Urothelium cell line (cell line): ENCODE measurements at places on chromosomes 7 and 10.
A peak's percentile ranks its signal among the peaks of the same experiment; 100 is the strongest.

DNA sequence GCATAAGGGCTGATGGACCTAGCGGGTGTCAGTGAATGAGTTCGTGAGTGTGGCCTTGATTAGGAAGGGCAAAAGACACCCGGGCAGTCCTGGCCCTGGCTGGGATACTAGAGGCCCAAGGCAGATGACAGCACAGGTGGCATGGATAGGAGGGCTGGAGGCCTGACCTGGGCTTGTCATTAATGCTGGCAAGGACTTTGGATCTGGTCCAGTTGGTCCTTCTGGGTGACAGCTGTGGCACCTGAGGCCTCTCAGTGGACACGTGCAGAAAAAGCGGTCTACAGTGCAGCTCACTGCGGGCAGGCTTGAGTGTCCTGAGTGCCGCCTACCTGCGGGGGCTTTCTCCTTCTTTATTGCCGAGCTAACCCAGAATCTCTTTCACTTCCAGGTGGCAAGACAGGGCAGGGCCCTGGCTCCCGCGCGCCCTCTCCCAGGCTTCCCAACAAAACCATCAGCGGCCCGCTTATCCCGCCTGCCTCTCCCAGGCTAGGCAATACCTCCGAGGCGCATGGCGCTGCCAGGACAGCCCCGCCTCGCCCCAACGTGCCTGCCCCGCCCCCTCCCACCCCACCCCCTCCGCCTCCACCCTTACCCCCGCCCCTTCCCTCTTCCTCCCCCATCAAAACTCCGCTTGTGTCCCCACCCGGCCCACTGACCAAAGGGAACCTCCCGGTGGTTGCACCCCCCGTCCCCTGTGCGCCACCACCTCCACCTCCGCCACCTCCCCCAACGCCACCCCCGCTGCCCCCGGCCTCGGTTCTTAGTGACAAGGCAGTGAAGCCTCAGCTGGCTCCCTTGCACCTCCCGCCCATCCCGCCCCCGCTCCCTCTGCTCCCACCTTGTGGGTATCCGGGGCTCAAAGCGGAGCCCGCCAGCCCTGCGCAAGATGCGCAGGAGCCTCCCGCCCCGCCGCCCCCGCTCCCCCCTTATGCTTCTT lies 77.4 kb downstream of the WIPF3 start:
- DNase-seq = no peak

GRCh38 chr10:122349758-122350369 lies 24.6 kb upstream of the PLEKHA1 start:
- no peak for DNase-seq

GRCh38 chr10:49290131-49290530 lies 8.8 kb upstream of the C10orf71 start:
- no peak for DNase-seq

GRCh38 chr10:101570428-101571270 lies 17.4 kb downstream of the POLL start:
- no peak for DNase-seq

DNA sequence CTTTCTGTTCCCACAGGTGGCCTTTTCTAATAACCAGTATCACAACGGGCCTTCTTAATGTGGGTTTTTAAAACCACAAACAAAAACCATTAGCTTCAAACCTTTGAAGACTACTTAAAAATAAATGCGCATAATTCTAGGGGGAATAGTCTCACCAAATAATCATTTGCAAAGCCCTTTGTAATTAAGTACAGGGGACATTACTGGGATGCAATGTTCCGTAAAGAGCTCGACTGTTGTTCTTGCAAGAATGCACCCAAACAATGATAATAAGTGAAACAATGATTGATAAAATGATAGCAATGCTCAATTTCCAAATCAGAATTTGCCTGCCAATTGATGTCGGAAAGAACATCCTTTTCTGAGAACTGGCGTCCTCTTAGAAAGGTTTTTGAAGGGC lies 589.1 kb upstream of the ADARB2 start:
- no peak for DNase-seq

DNA sequence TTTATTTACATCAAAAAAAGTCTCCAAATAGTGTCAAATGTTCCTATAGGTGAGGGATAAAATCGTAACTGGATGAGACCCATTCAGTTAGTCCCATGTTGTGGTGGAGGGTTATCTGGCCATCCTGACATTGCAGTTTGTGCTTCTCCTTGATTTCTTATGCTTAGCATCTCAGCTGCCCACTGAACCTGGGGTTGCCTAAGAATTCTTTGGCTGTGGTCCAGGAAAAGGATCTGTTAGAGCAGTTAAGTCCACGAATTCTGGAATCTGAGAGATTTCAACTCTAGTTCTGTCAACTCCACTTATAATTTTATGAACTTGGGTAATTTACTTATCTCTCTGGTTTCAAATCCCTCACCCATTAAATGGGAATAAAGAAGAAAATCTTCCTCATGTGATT lies 1673.4 kb downstream of the REEP3 start:
- peak; percentile 18 for DNase-seq

- no peak for DNase-seq
Observed at GRCh38 chr10:92846-93245, 42.4 kb upstream of the ZMYND11 start.

DNA sequence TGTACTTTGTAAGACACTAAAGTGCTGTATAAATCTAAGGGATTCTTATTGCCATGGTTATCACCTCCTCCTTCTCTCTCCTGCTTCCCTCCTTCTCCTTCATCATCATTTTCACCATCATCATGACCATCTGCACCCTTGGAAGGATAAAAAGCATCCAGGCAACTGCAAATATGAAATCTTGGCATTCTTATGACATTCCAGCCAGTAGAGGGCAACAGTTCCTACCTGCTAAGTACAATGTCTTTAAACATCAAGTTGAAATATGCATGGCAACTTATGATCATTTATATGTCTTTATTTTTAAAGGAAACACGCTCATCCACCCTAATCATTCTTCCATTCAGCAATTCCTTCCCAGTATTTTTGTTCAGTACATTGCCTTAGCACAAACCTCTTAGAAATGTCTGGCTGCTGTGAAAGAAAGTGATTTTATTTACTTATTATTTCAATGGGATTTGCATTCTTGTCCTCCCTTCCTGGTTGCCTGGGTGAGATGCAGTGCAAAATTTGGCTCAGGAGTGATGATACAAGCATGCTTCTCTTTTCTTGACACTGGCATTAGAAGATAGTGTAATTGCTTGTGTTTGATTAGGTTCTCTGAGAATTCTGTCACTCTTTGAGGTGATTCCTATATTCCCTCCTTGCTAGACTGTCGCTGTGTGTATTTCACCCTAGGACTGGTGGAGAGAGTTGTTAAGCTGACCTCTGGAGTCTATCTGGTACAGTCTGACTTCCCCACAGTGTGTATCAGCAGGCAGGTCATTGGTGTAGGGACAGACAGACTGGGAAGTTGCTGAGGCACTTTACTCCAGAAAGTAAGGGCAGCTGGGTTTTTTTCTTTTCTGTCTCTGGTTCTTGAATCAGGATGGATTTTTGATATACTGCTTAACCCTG lies 188.5 kb upstream of the BMPER start:
- peak; percentile 42 for DNase-seq

DNA sequence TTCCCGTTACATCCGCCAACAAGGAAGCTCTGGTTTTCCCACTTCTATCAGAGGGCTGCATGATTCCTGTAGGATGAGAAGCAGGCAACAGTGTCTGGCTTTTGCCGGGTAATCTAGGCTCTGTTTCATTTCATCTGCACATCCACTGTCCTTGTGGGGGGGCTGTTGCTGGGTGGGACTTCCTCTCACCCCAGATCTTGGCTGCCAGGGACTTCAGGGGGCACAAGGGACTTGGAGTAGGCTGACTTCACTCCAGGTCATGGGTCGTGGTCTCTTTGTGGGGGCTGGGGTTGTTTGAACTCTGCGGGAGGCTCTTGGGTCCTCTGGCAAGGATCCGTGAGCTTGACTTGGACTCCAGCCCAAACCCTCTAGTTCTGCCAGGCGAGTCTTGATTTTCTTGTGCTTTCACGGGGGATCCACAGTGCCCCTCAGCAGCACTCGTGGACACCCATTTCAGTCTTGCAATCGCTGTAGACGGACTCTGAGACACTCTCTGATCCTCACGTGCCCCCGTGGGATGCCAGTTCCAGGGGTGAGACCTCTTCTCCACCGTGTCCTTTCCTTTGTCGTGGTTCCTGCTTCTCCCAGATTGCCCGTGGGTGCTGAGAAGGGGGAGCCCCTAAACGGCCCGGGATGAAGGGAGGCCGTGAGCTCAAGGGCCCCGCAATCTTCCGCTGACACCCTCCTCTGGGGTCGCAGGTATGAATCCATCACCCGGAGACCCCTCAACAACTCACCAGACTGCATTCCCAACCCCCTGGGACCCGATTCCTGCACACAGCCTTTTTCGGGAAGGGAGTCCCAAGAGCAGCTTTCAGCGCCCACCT lies 21.4 kb upstream of the ZNF273 start:
- no peak for DNase-seq

GRCh38 chr7:16816824-16817223 lies 12.0 kb upstream of the AGR2 start:
- no peak for DNase-seq

DNA sequence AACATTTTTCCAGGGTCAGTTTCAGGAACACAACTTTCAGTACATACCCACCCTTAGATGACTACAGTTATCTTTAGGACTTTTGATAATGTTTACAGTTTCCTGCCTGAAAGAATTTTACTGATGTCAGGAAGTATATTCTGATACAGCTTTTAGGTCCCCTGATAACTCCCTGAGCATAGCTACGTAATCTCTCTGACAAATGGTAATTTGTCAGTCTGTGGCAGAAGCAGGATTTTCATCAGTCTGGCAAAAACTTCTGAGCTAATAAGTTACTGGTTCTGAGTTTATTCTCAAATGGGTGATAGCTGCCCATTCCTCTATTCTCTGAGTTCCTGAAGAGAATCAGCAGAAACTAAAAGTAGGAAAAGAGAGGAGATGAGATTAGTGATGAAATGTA lies 270.1 kb upstream of the MTPN start:
- no peak for DNase-seq

DNA sequence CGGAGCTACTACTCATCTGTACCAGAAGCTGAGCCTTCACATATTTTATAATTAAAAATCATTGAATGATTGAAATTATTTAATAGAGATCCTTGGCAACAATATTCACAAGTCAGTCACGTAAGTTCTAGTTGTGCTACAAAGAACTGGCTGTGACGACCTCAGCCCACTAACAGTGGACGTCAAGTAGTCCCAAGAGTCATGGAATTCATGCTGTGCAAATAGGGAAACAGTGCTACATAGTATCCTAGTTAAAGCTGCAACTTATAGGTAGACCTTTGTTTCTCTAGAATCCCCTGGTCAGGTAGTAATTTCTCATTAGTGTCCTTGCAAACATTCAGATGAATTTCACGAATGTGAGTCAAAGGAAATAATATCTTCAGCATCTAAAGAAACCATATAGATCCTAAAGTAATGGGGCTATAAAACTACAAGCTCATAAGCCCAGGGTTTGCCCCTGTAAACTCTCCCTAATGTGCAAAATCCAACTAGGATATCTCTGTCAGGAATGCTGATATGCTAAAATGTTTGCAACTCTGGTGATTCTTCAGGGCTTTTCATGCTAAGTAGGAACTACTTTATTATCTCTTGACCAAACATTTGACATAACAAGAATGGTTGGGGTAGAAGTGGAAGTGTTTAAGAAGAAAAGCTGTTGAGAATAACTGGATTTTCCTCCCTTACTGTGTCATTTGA lies 31.2 kb downstream of the CFAP69 start:
- DNase-seq = no peak

GRCh38 chr10:113292086-113292485 lies 260.8 kb upstream of the HABP2 start:
- no peak for DNase-seq

- no peak for DNase-seq
Observed at GRCh38 chr10:120963594-120964220, 112.5 kb downstream of the WDR11 start.

GRCh38 chr7:133682364-133683181 lies 429.7 kb downstream of the EXOC4 start:
- no peak for DNase-seq

GRCh38 chr10:121338206-121338980 lies 259.9 kb downstream of the FGFR2 start:
- DNase-seq = no peak

DNA sequence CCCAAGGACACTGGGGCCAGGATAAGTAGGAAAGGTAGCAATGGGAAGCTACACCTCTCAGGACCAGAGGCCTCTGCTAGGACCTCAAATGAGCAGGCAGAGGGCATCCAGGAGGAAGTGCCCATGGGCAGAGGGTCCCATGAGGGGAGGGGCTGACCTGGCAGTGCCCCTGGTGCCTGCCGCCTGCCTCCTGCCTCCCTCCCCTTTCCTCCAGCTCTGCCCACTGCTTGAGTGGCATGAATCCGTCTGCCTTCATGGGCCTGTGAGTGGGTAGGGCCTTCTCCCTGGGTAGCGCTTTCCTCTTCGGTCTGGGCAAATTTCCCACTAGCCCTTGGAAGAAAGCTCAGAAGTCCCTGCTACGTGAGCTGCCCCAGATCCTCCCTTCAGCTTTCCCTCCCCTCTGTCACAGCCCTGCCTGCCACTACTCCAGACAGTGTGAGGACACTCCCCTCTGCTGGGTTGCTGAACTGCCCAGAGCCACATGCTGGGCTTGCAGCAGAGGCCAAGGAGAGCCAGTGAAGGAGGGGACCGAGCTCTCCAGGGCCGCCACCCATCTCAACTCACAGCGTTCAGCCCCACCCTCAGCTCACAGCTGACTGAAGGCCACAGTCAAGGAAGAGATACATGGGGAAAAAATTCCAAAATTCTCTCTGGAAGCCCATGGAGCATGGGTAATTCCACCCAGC lies 141.4 kb downstream of the ARHGAP22 start:
- DNase-seq = no peak

DNA sequence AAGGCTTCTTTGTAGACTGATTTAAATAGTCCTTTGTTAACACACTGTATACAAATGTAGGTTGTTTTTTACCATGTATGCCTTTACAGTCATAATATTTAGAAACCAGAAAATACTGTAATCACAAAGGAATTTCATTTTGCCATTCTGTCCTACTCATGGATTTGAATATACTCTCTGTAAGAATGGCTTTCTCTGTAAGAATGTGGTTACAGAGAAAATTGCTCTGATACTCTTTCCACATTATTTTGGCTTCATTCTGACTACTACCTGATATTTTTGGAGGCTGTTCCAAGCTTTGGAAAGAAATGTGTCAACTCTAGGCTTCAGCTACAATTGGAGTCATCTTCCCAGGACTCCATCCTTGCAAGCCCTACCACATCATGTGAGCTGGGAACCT lies 23.5 kb downstream of the CH25H start:
- DNase-seq = no peak
